Bronchial epithelial cell (primary cell): ENCODE measurements at places on chromosomes 12 and 14.
A peak's percentile ranks its signal among the peaks of the same experiment; 100 is the strongest.

GRCh38 chr12:26939192-26939832 is 1.0 kb downstream of the FGFR1OP2 start:
- peak; percentile 42 for DNase-seq

- DNase-seq, result no peak
These were observed 350.7 kb downstream of the TMEM132D start for GRCh38 chr12:129552996-129553750.

GRCh38 chr14:99462210-99462609 is 18.4 kb downstream of the SETD3 start:
- DNase-seq, result peak; percentile 32

- no peak for DNase-seq
These were observed 10.4 kb downstream of the CCT2 start for GRCh38 chr12:69595689-69596088.

- DNase-seq, result no peak
These were observed 1.3 kb downstream of the TEDC1 start for GRCh38 chr14:105492031-105492970.

- DNase-seq, result no peak
These were observed 96.9 kb downstream of the STXBP6 start for GRCh38 chr14:24952851-24953666.

DNA sequence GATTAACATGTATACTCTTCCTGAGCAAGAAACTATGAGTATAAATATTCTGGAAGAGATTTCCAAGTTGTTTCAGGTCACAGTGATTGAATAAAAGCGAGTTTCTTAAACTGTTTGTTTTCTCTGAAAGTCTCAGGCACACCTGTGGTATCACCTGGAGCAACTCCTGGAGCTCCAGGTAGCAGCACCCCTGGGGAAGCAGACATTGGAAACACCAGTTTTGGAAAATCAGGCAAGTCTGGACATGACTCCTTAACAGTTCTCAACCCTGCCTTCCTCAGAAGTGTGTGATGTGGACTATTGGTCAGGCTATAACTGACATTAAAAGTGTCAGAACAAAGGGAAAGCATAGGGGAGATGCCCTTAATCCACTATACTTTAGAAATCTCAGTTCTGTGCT is 217.6 kb upstream of the CNTN1 start:
- peak; percentile 69 for DNase-seq

GRCh38 chr12:52258335-52258901 is 16.0 kb upstream of the KRT86 start:
- DNase-seq, result no peak

DNA sequence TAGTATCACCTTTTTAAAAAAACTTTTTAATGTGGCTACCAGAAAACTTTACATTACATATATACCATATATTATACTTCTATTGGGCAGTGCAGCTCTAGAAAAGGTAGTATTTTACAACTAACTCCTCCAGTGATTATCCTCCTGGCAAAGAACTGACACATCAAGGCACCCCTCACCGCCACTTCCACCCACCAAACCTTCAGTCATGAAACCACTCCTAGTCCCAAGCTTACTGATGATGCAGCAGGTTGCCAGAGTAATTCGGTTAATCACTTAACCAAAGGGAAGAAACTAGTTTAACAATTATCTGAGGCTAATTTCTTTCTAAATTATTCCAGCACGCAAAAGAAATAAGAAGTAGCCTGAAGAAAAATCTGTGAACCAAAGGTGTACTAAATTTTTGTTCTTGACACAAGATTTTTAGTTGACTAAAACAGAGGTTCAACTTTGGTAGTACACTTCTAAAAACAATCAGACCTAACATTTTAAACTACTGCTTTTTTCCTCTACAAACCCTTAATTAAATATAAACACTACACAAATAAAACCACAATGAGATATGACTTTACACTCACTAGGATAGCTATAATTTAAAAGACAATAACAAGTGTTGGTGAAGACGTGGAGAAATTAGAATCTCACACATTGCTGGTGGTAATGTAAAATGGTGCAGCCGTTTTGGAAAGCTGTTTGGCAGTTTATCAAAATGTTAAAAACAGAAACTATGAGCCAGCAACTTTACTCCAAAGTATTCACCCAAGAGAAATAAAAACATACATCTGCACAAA is 16.7 kb downstream of the SPPL3 start:
- no peak for DNase-seq

DNA sequence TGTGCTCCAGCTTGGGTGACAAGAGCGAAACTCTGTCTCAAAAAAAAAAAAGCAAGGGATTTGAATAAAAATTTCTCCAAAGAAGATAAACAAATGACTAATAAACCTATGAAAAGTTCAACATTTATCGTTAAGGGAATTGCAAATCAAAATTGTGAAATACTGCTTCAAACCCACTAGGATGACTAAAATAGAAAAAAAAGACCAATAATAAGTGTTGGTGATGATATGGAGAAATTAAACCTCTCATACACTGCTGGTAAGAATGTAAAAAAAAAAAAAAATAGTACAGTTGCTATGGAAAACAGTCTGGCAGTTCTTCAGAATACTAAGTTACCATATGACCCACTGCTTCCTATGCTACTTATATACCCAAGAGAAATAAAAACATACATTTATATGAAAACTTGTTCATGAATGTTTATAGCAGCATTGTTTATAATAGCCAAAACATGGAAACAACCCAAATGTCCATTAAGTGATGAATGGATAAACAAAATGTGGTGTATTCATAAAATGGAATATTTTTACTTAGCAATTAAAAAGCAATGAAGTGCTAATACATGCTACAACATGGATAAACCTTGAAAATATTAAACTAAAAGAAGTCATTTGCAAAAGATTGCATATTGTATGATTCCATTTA is 39.4 kb upstream of the TMPRSS12 start:
- DNase-seq, result no peak

GRCh38 chr14:71780075-71780474 is 152.2 kb upstream of the RGS6 start:
- DNase-seq, result no peak

GRCh38 chr12:26530461-26530860 is 302.5 kb downstream of the ITPR2 start:
- DNase-seq, result no peak

DNA sequence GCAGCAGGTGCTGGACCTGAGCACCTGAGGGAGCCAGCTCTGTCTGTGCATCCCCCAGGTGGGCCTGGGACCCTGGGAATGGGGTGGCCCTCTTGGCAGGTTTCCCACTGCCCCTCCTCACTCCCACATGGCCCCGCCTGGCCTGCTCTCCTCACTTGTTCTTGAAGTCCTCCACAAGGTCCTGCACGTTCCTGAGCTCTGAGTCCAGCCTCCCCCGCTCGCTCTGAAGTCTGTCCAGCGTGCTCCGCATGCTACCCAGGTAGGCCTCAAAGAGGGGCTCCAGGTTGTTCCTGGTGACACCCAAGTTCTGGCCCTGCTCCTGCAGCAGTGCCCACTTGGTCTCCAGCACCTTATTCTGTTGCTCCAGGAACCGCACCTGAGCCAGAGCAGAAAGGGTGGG is 2.9 kb downstream of the KRT79 start:
- DNase-seq, result no peak

GRCh38 chr14:54857830-54858269 is 44.8 kb downstream of the GCH1 start:
- DNase-seq, result no peak

DNA sequence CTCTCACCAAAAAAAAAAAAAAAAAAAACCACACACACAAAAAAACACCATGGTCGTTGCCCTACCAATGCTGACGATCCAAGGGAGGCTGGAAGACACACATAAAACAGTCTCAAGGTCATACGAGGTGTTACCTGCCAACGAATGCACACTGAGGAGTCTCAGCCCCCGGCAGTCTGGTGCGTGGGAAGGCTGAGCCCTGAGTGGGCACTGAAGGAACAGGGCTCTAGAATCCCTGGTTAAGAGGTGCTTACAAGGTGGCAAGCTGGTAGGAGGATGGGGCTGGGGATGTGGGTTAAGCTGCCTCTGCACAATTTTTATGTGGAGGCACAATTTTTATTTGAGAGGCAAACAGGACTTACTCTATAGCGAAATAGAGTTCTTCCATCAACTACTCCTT is 7.9 kb downstream of the LTBP2 start:
- no peak for DNase-seq

- DNase-seq, result peak; percentile 61
These were observed 791.6 kb downstream of the DIO2 start for GRCh38 chr14:79419571-79420327.

DNA sequence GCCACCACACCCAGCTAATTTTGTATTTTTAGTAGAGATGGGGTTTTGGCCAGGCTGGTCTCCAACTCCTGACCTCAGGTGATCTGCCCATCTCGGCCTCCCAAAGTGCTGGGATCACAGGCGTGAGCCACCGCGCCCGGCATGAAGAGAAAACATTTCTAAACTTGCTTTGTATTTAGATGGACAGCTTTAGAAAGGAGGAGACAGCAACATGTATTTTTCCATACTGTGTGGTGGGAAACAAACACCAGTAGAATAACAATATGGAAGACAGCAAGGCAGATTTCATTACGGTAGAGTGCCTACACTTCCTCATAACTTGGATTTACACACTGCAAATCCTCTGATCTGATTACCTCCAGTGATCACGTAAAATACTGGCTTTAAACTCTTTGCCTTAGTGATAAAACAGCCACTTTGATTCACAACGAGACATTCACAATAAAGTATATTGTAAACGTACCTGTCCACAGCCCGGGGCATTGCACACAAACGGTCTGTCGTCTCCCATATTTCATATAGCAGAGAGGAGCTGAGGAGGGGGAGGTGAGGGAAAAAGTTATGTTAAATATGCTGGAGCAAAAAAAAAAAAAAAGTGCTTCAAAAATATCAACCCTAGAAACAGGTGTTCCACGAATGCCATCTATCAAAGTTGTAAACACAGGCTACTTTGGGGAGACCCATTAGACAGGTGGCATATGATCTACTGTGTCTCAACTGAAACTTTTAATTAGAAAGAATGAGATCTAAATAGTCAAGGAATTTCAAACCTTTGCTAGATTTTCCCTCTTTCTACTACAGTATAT is 25.5 kb downstream of the ATF7 start:
- DNase-seq, result no peak

- no peak for DNase-seq
These were observed 242.3 kb downstream of the ANO6 start for GRCh38 chr12:45458238-45458637.

- peak; percentile 47 for DNase-seq
These were observed 9.8 kb downstream of the CTDSP2 start for GRCh38 chr12:57836442-57837375.

- no peak for DNase-seq
These were observed 7.4 kb upstream of the SLC25A29 start for GRCh38 chr14:100313464-100314230.

GRCh38 chr12:24255920-24256665 is 306.6 kb upstream of the SOX5 start:
- DNase-seq, result no peak

- no peak for DNase-seq
These were observed 6.6 kb upstream of the ACADS start for GRCh38 chr12:120719072-120719471.

- peak; percentile 24 for DNase-seq
These were observed 1.8 kb upstream of the VSX2 start for GRCh38 chr14:74237441-74237840.

GRCh38 chr14:58832095-58832521 is 194.3 kb downstream of the DACT1 start:
- DNase-seq, result no peak

DNA sequence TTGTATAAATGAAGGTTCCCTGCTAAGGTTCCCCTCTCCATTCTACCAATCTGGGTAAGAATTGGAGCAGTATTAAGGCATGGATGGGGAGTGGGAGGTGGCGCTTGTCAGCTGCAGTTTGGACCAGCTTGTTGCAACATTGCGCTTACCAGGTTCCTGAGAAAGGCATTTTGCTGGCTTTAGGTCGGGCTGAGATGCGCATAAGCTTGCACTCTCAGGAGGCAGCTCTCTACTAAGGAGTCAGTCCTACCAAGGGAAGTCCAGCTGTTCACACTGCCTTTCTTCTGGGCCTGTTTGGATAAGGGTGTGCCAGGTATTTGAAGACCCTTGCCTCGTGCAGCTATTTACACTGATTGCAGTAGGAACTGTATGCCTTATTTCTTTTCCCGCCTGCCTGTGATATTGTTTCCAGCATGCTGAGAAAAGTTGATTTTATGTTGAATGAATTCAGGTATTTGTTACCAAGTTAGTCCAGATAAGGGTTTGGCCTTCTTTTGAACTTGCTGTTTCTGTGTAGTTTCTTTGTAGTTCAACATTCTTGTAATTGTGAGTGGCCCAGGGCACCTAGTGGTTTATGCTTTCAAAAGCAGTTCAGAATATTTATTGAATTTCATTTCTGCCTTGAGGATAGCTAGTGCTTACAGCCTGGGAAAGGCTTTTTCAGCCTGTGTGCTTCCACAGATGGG is 2.6 kb downstream of the MLEC start:
- DNase-seq, result no peak

DNA sequence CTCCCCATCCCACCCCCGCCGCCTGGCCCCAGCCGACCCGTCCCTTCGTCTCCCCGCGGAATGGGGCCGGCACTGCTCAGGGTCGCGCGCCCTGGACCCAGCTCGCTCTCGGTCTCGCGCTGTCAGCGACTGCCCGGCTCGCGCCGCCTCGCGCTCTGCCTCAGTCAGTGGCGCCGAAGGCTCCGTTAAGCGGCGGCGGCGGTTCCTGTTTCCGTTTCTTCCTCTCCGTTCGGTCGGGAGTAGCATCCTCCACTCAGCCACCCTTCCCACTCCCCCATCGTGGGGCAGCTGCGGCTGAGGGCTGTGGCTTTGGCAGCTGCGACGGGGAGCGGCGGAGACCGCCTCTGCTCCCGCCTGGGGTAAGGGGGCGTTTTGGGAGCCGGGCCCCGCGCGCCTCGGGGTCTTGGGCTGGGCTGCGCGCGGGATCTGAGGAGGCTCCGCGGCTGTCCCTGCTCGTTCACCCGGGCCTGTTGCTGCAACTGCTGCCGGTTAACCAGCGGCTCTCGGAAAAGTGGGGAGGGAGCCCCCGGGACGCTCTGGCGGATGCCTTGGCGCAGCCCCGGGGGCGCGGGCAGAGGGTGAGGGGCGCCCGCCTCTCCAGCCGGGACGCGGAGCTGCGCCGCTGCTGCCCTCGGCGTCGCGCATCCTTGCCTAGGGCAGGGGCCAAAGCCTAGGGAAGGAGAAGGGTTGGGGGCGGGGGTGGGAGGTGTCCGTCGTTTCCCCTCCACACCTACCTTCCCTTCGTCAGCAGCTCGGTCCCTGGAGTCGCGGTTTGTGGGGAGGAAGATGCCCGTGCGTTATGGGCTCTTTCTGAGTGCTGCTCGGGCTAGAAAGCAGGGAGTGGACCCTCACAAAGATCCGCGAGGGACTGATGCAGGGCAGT is 567 bp downstream of the FUT8 start:
- peak; percentile 36 for DNase-seq

GRCh38 chr12:88866881-88867280 is 286.6 kb upstream of the KITLG start:
- DNase-seq, result no peak

DNA sequence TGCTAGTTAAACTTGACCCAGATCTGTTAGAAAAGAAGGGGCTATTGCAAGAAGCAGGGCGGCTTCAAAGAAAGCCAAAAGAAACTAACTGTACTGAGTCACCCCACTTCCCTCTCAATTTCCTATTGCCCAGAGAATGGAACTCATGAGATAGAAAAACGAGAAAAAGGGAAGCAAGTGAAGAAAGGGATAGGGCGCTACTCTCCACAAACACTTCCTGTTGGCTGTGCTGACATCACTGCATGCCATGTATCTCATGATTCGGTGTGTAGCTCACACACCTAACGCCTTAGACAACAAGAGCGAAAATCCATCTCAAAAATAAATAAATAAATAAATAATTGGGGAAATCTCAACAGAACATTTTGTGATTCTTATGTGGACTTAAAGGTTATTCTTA is 13.0 kb upstream of the P2RX4 start:
- DNase-seq, result peak; percentile 12
